Right atrium auricular region (tissue), 2 donors: ENCODE measurements at places on chromosomes 6 and 20.

- no peak for DNase-seq
These were observed 258.4 kb upstream of the CITED2 start for GRCh38 chr6:139632840-139633239.

DNA sequence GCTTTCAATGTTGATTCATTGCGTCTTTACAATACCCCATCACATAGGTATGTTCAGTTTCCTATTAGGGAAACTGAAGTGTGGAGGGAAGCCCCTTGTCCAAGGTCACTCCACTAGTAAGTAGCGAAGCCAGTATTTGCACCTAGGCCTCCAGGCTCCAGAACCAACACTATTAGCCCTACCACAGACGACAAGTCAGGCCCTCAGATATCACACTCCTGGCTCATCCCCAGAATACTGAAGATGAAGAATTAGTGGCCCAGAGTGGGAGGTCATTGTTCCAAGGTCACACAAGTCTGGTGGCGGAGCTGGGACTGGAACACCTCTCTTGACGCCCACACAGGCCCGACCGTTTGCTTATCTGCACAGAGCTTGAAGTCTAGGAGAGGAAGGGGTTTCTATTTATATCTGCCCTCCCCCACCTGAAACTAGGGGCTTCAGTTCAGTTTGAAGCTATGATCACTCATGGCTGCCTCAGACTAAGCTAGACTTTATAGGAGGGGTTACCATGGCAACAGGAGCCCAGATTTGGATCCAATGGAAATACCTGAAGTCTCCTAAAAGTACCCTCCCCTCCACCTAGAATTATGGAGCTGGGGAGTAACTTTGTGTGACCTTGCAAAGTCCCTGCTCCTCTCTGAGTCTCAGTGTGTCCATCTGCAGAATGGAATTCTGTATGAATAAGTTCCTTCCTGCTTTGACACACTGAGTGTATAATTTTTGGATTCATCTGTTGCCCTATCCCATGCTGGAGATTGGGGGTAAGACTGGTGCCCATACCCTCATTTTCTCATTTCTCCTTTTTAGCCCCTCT lies 2.2 kb downstream of the SNTA1 start:
- DNase-seq = no peak

GRCh38 chr6:80579391-80580023 lies 473.0 kb downstream of the BCKDHB start:
- no peak for DNase-seq

- DNase-seq = no peak
These were observed 87.4 kb downstream of the ARID1B start for GRCh38 chr6:156864557-156864956.

DNA sequence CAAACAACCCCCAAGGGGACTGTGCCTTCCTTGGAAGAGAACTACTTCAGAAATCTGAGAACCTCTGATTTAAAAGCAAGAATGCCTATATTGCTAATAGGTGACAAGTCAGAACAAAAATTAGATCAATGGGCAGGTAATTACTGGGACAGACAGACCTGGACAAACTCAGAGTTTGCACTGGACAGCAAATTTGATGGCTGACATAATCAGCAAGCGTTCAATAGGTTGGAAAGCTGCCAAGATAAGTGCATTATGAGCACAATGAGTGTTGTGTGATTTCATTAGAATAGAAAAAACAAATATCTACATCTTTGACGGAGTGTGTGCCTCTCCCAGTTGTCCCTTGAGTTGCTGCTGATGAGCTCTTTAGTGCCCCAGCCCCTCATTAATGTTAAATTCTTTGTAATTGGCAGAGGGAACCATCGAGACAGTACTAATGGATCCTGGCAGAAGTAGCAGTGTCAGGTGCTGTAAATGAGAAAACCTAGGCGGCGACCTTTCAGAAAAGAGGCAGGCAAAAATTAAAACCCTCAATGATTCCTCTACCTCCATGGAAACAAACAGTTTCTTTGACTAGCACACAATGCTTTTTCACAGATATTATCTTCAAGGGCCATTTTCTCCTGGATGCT lies 116.5 kb upstream of the COL21A1 start:
- DNase-seq = no peak

GRCh38 chr6:31493875-31494694 lies 3.9 kb upstream of the MICB start:
- DNase-seq = peak; percentile 86

- DNase-seq = no peak
These were observed 384.3 kb downstream of the CD83 start for GRCh38 chr6:14501914-14502313.

- DNase-seq = no peak
These were observed 873.7 kb downstream of the KIF16B start for GRCh38 chr20:15699431-15700146.

GRCh38 chr6:23320471-23321015 lies 751.2 kb downstream of the HDGFL1 start:
- no peak for DNase-seq

DNA sequence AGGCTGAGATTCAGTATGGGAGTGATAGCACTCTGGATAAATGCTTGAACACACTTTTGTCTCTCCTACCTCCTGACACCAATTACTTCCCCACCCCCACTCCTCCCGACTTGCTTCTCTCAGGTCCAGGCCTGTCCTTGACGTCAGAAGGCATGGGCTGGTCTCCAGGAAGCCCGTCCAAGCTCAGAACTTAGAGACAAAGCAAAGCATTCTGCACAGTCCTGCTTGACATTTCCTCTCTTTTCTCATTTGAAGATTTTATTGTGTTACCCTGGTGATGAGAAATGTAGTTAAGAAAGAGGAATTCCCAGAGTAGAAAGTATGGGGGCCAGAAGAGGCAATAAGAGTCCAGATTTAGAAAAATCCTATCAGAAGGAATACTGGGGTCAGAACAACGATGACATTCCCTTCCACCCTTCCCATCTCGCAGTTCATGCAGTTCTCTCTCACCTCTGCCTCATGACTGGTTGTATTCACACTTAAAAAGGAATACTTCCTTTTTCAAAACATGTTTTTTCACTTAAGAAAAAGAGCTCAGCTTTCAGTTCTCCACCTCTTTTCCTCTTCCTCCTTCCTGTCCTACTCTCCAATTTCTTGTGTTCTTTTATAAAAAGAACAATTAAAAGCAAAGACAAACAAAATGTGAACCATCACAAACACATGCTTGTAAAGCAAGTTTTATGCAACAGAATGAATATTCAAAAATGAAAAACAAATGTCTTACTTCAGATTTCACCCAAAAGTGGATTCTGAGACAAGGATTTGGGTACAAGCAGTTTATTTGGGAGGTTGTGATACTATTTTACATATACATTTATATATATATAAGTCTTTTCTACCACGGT lies 18.5 kb upstream of the FAM184A start:
- DNase-seq = peak; percentile 86

GRCh38 chr6:68211242-68211795 lies 423.8 kb upstream of the ADGRB3 start:
- no peak for DNase-seq
